NCI-H748 treated with DMSO at 0.1 percent for 48 hours (cell line): ENCODE measurements at places on chromosomes 6 and 20.

DNA sequence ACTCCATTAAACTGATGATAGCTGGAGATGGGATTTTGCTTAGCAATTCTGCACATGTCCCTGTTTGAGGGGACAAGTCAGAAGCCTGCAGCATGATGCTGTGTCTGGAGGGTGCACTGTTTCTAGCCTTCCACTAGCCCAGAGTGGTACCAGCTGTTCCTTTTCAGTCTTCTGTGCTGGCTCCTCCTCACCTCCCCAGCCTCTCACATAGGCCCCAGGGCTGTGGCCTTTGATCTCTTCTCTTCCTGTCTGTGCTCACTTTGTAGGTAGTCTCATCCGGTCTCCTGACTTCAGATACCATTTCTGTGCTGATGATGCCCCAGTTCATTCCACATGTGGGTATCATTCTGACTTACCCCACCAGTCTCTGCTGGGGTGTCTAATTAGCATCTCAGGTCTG, 126.3 kb downstream of the HIVEP1 start:
- no peak for DNase-seq

DNA sequence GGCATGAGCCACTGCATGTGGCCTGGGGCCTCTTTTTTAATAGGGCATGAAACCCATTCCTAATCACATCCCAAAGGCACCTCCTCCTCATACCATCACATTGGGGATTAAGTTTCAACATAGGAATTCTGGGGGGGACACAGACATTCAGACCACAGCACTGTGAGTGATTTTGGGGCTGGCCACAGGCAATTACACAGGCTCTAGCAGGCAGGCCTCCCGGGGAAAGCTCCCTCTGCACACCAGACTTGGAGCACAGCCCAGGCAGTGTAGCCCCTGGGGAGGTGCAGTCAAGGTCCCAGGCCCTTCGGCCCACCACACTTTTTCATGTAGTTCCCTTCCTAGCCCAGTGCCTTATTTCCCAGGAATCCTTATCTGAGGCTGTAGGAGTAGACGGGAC, 5.5 kb downstream of the SFT2D1 start:
- DNase-seq = no peak

- DNase-seq = no peak
Observed at GRCh38 chr20:59240006-59240405, 60.4 kb upstream of the EDN3 start.

GRCh38 chr6:157586476-157587126, 205.6 kb downstream of the ZDHHC14 start:
- no peak for DNase-seq

GRCh38 chr6:127458817-127459216, 372 bp downstream of the KIAA0408 start:
- no peak for DNase-seq

DNA sequence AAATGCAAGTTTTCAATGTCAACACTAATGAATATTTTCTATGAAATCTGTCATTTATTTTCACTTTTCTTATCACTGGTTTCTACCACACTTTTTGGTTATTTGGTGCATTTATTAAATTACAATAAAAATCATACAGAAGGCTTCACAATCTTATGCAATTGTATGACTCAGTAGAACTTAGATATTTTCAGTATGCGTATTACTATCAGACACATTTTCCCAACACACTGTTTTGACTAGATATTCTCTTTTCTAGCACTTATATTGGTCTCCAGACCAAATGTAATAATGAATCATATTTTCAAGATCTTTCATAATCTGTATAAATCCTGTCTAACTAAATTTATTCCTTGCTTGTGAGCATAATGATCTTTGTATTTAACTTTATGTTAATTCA, 74.1 kb downstream of the FAM83B start:
- DNase-seq = no peak

- no peak for DNase-seq
Observed at GRCh38 chr20:32682508-32682987, 8.8 kb upstream of the C20orf203 start.

- DNase-seq = no peak
Observed at GRCh38 chr6:26660000-26660361, 435 bp upstream of the ZNF322 start.

DNA sequence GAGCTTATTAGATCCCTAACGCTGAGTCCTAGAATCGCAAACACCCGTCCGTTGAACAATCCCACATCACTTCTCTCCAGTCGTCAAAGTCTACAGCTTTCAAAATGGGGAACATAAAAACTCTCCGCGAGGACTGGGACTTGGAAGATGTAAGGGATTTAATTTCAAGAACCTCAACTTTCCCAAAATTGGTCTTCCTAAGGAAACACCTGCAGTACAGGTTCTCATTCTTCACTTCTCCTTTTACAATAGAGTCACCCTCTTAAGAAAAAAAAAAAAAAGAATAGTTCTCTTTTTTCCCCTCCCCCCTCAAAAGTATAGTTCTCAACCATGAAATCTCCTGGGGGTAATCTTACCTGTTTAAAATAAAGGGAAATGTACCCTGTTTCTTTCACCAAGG, 6.6 kb upstream of the ZBTB22 start:
- DNase-seq = no peak

DNA sequence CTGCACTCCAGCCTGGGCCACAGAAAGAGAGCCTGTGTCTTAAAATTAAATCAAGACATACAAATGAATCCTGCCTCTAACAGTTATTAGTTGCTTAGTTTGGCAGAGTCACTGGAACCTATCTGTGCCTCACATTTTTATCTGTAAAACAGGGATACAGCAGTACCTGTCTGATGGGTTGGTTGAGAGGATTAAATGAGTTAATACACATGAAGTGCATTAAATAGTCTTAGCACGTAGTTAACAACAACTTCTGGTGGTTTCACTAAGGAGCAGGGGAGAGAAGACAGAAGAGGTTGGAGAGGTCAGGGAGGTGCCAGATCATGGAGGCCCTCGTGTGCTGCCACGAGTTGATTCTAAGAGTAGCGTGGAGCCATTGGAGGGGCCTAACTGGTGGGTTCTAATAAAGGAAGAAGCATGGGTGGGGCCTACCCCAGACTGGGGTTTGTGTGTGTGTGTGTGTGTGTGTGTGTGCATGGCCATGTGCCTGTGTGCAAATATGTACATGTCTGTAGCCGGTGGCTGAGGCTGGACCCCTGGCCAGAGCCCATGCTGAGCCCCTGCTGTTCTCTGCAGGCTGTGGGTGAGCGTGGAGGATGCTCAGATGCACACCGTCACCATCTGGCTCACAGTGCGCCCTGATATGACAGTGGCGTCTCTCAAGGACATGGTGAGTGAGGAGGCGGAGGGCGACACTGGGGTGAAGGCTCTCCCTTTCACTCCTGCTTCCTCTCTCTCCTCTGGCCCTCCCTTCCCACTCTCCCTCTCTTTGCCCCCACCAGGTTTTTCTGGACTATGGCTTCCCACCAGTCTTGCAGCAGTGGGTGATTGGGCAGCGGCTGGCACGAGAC, 9.1 kb downstream of the RBCK1 start:
- no peak for DNase-seq

DNA sequence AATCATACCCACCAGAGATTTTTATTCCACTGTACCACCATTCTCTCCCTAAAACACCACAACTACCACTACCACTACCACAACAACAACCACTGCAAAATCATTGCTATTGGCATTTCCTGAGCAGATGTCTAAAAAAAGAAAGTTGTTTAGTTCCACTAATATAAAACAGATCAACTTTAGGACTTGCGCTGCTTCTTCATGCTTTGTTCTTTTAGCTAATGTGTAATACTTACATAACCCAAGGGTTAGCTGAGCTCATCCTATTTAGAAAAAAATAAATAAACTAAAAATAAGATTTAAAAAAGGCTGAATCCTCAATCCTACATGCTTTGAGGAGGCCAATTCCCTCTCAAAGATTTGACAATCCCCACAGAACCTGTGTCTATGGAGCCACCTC, 11.4 kb downstream of the IYD start:
- DNase-seq = no peak

- no peak for DNase-seq
Observed at GRCh38 chr6:13368731-13369115, 40.4 kb upstream of the TBC1D7 start.

- DNase-seq = no peak
Observed at GRCh38 chr6:157054531-157054979, 268.8 kb downstream of the TMEM242 start.

DNA sequence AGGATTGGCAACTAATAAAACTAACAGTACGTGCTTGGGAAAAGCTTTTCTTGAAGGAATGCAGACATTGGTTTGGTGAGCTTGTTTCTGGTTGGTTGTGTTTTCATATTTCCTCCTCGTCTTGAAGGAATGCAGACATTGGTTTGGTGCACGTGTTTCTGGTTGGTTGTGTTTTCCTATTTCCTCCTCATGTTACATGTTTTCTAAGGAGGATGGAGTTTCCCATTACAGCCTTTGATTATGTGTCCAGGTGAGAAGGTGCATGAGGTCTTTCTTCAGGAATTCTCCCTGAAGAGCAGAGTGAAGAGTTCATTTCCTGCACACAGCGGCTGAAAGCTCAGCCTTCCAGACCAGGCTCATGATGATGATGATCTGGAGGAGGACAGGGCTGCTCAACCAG, 190.6 kb downstream of the SMOC2 start:
- DNase-seq = no peak

- no peak for DNase-seq
Observed at GRCh38 chr6:35388030-35388429, 45.7 kb downstream of the PPARD start.

- DNase-seq = no peak
Observed at GRCh38 chr20:47319517-47320252, 36.8 kb downstream of the ZMYND8 start.

DNA sequence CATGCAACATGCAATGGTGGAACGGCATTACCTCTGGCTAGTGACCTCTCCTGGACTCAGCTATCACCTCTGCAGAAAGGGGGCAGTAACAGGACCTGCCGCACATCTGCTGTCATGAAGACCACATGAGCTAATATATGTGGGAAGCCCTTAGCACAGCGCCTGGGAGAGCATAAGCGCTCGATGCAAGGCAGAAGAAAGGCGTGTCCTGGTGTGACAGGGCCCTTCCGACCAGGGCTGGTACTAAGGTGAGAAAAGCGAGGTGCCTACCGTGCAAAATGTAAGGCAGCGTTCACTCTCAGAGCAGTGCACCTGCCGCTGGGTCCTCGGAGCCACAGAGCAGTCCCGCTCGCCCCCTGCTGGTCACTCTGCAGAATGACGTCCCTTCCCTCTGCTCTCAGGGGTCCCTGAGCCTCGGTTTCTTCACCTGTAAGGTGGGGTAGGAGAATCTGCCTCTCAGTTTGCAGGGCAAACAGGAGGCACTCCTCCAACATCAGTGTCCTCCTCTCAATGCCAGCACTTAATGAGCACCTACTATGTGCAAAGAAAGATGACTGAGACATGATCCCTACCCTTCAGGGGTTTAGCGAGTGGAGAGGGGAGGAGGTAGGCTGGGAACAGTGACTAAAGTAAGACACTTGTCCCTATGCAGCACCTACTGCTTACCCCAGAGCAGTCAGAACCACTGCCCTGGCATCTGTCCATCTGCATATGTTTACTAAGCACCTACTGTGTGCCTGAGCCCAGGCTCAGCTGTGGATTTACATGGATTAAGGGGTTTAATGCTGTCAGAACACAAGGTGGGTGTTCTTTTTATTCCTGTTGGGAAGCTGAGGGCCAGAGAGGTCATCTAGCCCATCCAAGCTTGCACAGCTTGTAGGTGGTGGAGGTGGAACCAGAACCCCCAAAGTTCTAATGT, 41.1 kb upstream of the PTGIS start:
- DNase-seq = peak; percentile 41

DNA sequence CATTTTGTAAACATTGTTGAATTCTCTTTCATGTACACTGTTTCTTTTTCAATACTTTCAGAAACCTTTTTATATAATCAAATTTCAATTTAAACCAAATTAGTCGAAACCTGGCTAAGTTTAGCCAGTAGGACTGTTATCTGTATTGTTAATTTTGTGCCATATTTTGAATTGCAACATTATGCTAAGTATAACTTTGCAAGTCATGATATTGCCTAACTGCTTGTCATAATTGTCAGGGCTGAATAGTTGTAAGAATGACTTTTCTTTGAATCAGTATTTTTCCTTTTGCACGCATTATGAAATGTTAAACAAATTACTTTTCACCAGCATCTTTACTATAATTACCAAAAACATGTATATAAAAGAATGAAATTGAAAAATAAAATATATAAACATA, 82.7 kb downstream of the SAMD3 start:
- DNase-seq = no peak

DNA sequence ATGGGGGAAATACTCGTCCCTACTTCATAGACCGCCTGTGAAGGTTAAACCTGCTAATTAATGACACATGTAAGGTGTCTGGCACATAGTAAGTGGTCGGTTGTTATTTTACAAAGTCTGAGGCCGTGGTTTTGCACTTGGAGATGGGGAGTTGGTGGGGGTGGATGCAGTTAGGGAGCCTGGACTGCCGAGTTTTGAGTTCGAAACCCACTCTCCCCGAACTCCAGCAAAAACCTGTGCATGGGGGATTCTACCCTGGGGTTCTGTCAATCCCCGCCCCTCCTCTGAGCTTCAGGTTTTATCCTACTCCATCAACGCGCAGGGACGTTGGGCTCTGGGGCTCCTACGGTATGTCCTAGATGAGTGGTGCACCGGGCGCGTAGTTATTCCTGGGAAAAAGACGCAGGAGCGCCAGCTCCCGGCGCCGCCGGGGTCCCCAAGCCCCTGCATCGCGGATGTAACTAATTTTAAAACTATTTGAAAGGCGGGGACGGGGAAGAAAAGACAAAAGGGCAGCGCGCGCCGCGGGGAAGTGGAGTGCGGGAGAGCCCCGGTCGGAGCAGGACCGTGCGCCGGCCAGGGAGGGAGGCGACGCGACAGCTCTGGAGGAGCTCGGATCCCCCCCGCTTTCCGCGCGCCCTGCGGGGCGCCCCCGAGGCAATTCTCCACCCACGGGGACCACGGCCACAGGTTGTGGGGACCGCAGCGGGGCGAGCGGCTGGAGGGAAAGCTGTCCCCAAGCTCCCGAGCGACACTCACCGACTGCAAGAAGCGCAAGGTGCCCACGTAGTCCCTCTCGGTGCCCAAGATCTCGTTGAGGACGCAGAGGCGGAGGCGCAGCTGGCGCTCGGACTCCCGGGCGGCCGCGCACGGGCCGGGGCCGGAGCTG, 672 bp downstream of the PREX1 start:
- no peak for DNase-seq

GRCh38 chr6:119314885-119315272, 34.7 kb downstream of the MAN1A1 start:
- DNase-seq = no peak

GRCh38 chr6:106244931-106245330, 80.6 kb downstream of the ATG5 start:
- DNase-seq = no peak

DNA sequence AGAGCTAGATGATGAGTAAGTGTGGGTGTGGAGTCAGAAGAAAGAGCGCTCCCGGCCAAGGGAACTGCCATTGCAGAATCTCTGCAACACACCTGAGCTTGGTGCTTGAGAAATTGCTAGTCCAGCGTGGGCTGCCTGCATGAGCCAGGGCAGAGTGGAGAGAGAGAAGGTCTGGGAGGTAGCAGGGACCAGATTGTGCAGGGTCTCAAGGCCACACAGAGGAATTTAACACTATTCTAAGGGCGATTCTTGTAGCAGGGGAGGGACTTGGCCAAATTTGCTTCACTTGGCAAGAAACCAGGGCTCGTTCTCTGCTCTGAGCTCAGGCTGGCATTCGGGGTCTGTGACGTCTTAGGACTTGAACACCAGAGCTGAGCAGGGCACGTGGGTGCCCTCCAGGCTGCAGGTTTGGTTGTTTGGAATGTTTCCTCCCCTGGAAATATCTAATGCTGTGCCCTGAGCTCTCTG, 53.5 kb downstream of the BCAS4 start:
- DNase-seq = no peak
